Lung microvascular endothelial cell (primary cell): ENCODE measurements at places on chromosomes 6 and 20.

- DNase-seq, result no peak
These were observed 84.2 kb downstream of the UST start for GRCh38 chr6:148831064-148831463.

DNA sequence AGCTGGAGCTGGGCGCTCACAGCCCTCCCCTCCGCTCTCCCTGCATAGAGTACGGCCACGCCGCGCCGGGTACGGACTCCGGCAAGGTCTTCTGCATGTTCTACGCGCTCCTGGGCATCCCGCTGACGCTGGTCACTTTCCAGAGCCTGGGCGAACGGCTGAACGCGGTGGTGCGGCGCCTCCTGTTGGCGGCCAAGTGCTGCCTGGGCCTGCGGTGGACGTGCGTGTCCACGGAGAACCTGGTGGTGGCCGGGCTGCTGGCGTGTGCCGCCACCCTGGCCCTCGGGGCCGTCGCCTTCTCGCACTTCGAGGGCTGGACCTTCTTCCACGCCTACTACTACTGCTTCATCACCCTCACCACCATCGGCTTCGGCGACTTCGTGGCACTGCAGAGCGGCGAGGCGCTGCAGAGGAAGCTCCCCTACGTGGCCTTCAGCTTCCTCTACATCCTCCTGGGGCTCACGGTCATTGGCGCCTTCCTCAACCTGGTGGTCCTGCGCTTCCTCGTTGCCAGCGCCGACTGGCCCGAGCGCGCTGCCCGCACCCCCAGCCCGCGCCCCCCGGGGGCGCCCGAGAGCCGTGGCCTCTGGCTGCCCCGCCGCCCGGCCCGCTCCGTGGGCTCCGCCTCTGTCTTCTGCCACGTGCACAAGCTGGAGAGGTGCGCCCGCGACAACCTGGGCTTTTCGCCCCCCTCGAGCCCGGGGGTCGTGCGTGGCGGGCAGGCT, 4.6 kb downstream of the KCNK15 start:
- no peak for DNase-seq

GRCh38 chr6:43785220-43785752, 15.3 kb downstream of the VEGFA start:
- no peak for DNase-seq

DNA sequence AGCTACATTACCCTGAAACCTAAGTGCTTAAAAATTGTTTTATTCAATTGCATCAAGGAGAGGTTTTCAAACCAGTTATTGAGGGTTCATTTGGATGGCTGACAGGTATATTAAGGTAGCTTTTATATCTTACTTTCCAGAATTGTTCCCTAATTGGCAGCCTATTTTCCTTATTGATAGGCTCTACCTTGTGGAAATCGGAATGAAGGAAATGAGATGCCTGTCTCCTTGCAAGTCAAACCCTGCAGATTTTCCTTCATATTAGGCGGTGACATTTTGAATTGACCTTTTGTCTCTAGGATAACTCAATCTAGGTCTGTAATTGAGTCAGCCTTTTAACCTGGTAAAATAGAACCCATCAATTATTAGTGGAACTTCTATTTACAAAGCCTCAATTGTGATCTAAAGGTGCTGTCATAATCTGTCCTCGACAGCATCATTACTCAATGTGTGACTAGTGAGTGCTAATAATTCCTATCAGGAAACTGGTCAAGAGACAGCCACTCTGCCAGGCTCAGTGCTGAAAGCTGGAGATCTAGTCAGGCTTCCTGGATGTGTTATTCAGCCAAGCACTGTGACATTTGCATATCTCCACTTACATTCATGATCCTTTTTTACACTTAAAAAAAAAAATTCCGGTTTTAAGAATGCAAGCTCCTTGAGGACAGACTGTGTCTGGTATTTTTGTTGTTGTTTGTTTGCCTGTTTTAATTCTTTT, 20.1 kb downstream of the OPRM1 start:
- DNase-seq, result no peak
